Bronchus fibroblast of lung (primary cell): ENCODE measurements at places on chromosomes 6 and 20. TPM values are rescaled to one million over a fixed set of nuclear protein-coding genes. Genes with fewer than 3 reads are reported as not detected.

The MRPL14 gene
- 63.8 and 65.4 TPM in 2 replicates for total RNA-seq

The ZNF334 gene
- total RNA-seq: 1.7 and 1.8 TPM in 2 replicates

The PSORS1C1 gene
- under 0.01 and 0.15 TPM in 2 replicates for total RNA-seq

The CDS2 gene
- total RNA-seq: 9.5 and 9.6 TPM in 2 replicates

The HINT3 gene
- 10.4 and 10.9 TPM in 2 replicates for total RNA-seq

The FOXF2 gene
- total RNA-seq: 16.4 and 23.2 TPM in 2 replicates

The BPIFB4 gene
- not detected in 2 replicates for total RNA-seq

The EGFL8 gene
- total RNA-seq: 0.89 and 1.2 TPM in 2 replicates

The HLA-DOB gene
- total RNA-seq: 0.30 and 0.84 TPM in 2 replicates

The SPTLC3 gene
- 4.8 and 6.6 TPM in 2 replicates for total RNA-seq

The ZHX3 gene
- 19.0 and 21.2 TPM in 2 replicates for total RNA-seq

The KCNQ2 gene
- total RNA-seq: not detected in 2 replicates

The CENPW gene
- 18.7 and 23.5 TPM in 2 replicates for total RNA-seq

The ADGRF1 gene
- total RNA-seq: not detected in 2 replicates

The MOXD1 gene
- total RNA-seq: 13.8 and 14.6 TPM in 2 replicates

The VIP gene
- not detected in 2 replicates for total RNA-seq

The OR2B6 gene
- total RNA-seq: not detected in 2 replicates

The ARMC2 gene
- 1.3 and 2.1 TPM in 2 replicates for total RNA-seq

The MAPK13 gene
- total RNA-seq: 7.6 and 12.0 TPM in 2 replicates

The HLA-DRB5 gene
- total RNA-seq: not detected in 2 replicates

The GSTA2 gene
- not detected in 2 replicates for total RNA-seq

The AGER gene
- total RNA-seq: 1.0 and 1.3 TPM in 2 replicates

The SYCP2 gene
- under 0.01 and 0.15 TPM in 2 replicates for total RNA-seq

The PTK7 gene
- 96.6 and 102 TPM in 2 replicates for total RNA-seq

The KIF6 gene
- under 0.01 and 0.17 TPM in 2 replicates for total RNA-seq

The ARMC12 gene
- under 0.01 TPM in 1 of 2 replicates, not detected in the other for total RNA-seq

The KCNS1 gene
- 0.30 and 0.34 TPM in 2 replicates for total RNA-seq

The FHL5 gene
- total RNA-seq: not detected in 2 replicates

The GNAS-AS1 gene
- 0.67 and 1.2 TPM in 2 replicates for total RNA-seq

The PHF3 gene
- total RNA-seq: 14.6 and 19.5 TPM in 2 replicates

The CFAP206 gene
- 0.15 and 0.17 TPM in 2 replicates for total RNA-seq

The BMP6 gene
- total RNA-seq: 0.15 TPM in 1 of 2 replicates, not detected in the other

The BPIFB1 gene
- total RNA-seq: not detected in 2 replicates
